Lung (tissue), 17 donors: ENCODE measurements at places on chromosomes 7 and 10. TPM values are rescaled to one million over a fixed set of nuclear protein-coding genes. Genes with fewer than 3 reads are reported as not detected.

The CD36 gene
- 40.1 TPM for polyA plus RNA-seq

The IL2RA gene
- 0.24 TPM for polyA plus RNA-seq

The PAPSS2 gene
- polyA plus RNA-seq: 29.0 TPM

The C10orf67 gene
- polyA plus RNA-seq: 1.1 TPM

The SEC61A2 gene
- 2.8 TPM for polyA plus RNA-seq

The UCMA gene
- polyA plus RNA-seq: not detected

The CPEB3 gene
- polyA plus RNA-seq: 1.1 TPM

The SORCS1 gene
- polyA plus RNA-seq: 0.04 TPM

The HOXA4 gene
- 3.8 TPM for polyA plus RNA-seq

The WDFY4 gene
- polyA plus RNA-seq: 4.6 TPM

The KLLN gene
- polyA plus RNA-seq: 0.66 TPM

The KCNH2 gene
- 0.43 TPM for polyA plus RNA-seq

The ANKRD30A gene
- polyA plus RNA-seq: not detected

The GRM3 gene
- polyA plus RNA-seq: not detected

The SEMA3C gene
- polyA plus RNA-seq: 11.9 TPM

The VSIR gene
- 32.3 TPM for polyA plus RNA-seq

The WDR86 gene
- polyA plus RNA-seq: 0.81 TPM
